ENCODE measurements at places on chromosomes 7 and 10.
A peak's percentile ranks its signal among the peaks of the same experiment; 100 is the strongest.

DNA sequence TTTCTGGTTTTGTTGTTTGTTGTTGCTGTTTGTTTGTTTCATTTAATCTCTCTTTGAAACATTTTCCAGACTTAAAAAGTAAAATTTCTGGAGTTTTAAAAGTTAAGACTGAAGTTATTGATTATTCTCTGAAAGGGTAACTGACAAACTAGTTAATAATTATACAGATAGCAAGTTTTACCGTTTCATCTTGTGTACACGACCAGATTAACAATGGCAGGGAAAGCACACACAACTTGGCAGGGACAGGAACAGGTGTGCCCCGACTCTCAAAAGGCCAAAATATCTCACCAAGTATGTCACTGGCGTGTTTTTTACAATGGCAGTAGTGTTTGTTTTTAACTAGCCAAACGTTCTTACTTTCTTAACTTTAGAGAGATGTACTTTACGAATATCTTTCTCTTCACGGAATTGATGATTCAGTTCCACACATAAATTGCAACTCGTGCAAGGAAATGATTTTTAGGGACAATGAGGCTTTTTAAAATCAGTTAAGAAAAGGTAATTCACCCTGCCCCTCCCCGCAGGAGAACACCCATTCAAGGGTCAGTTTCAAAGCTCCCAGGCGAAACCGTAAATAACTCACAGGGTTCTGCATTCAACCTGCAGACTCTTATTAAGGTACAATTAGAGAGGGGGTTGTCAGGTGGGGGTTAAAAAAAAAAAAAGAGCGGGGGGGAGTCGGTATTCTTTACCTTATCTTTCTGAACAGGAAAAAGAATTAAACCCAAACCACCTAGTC is 3.5 kb downstream of the CTBP2 start:
- no peak for DNase-seq

DNA sequence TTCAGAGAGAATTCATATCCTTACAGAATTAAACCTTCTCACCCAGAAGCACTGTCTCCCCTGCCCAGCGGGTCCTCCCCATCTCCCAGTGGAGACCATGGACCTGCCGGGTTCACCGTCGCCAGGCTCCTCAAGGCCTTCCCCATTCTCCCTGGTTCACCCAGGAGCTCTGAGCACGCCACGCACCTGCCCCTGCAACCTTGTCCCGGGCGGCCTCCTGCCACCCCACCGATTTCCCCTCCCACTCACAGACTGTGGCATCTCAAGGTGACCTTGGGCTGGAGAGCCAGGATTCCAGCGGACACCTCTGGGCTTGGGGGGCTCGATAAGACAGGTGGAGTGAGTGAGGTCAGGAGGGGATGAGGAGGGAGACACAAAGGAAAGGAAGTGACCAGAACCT is 135.3 kb downstream of the PTPRN2 start:
- no peak for DNase-seq

- peak; percentile 87 for DNase-seq
These were observed 136.5 kb upstream of the NAMPT start for GRCh38 chr7:106421181-106421762.

DNA sequence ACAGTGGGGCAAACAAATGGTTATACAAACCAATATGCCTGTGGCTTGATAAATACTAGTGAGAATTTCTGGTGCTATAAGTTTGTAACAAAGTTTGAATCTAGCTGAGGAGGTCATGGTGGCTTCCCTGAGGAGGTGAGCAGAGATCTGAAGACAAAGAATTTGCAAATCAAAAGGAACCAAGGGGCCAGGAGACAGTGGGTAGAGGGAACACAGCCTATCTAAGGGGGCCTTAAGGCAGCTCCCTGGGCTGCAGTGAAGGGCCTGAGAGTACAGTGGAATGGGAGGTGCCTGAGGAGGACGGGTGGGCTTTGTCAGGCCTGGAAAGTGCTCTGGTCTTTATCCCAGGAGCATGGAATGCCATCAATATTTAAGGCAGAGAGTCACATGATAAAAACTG is 21.8 kb downstream of the RNF133 start:
- DNase-seq, result no peak

- no peak for DNase-seq
These were observed 577.5 kb upstream of the SORCS1 start for GRCh38 chr10:107741971-107742370.

GRCh38 chr7:74544706-74545469 is 91.2 kb downstream of the GTF2IRD1 start:
- peak; percentile 66 for DNase-seq

- DNase-seq, result no peak
These were observed 620 bp downstream of the SLK start for GRCh38 chr10:103967448-103968071.

DNA sequence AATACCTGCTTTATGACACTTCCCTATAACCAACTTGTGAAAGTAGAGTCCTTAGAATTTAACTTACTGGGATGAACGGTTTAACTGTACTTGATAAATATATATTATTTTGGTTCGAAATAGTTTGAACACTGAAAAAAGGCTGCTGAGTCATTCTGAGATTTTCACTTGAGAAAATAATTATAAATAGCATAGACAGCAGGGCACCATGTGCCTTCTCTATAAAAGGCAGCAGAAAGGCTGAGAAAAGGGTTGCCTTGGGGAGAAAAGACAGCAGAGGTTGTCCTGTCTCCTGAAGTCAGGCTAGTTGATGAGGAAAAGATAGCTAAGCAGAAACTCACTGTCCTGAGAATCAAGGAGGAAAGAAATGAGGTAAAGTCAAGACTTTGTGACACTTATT is 92.4 kb downstream of the CTTNBP2 start:
- DNase-seq, result peak; percentile 58

GRCh38 chr10:61750943-61751471 is 88.3 kb downstream of the CABCOCO1 start:
- DNase-seq, result peak; percentile 88

GRCh38 chr7:732094-732541 is 5.0 kb upstream of the PRKAR1B start:
- DNase-seq, result peak; percentile 15

DNA sequence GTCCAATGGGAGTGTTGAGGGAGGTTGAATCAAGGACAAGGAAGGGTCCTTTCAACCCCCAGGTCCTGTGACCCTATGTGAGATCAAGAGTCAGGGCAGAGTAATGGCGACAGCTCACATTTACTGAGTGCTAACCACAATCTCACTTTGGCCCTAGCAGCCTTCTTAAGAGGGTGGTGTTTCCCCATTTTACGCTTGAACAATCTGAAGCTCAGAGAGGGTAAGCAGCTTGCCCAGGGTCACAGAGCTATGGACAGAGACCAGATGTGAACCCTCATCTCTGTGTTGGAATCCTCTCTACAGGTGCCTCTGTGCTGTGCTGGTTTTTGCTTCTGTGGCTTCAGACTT is 102.0 kb downstream of the GRK5 start:
- no peak for DNase-seq

GRCh38 chr10:95211606-95212279 is 17.7 kb downstream of the ACSM6 start:
- DNase-seq, result no peak

GRCh38 chr7:69968969-69969556 is 370.8 kb downstream of the AUTS2 start:
- no peak for DNase-seq

GRCh38 chr7:1954366-1955004 is 278.3 kb downstream of the MAD1L1 start:
- no peak for DNase-seq

DNA sequence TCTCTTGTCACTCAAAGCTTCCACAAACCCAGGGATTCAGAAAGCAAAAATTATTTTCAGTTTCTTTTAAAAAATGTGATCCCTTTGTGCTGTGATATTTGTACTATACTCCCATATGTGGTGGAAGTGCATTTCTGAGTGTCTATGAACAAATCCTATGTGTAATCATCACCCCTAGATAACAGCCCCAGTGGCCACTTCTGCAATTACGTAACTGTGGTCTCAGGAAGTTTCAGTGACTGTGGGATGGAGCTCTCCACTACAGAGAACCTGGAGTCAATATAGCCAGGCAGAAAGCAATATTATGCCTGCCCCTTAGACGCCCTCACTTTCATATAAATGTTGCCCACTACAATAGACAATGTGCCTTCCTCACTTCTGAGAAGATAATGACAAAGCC is 1101.7 kb upstream of the GHITM start:
- DNase-seq, result no peak

DNA sequence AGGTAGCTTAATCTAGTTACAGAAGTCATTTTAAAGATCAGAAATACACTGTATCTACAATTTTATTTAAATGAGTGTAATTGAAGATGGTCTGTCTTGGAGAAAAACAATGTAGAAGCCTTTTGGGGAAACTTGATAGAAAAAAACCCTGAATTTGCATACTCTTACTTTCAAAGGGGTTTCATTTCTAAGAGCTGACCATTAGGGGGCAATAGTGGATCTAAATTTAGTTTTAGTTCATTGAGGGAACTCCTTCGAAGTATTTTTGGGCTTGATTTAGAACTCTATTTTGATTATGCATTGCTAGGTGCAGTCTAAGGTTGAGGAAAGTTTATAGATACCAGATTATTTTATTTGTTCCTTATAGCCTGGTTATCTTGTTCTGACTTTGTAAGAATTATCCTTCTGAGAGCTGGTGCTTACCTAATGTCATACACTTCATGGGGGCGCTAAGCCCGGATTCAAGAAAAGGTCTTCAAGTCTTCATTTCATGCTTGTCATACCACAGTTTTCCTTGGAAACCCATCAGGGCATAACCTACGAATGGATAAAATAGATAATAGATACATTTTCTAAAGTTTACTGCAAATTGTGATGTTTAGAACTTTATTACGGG is 69.1 kb upstream of the MXI1 start:
- peak; percentile 77 for DNase-seq

- DNase-seq, result no peak
These were observed 57.2 kb upstream of the LYZL2 start for GRCh38 chr10:30686708-30687107.

DNA sequence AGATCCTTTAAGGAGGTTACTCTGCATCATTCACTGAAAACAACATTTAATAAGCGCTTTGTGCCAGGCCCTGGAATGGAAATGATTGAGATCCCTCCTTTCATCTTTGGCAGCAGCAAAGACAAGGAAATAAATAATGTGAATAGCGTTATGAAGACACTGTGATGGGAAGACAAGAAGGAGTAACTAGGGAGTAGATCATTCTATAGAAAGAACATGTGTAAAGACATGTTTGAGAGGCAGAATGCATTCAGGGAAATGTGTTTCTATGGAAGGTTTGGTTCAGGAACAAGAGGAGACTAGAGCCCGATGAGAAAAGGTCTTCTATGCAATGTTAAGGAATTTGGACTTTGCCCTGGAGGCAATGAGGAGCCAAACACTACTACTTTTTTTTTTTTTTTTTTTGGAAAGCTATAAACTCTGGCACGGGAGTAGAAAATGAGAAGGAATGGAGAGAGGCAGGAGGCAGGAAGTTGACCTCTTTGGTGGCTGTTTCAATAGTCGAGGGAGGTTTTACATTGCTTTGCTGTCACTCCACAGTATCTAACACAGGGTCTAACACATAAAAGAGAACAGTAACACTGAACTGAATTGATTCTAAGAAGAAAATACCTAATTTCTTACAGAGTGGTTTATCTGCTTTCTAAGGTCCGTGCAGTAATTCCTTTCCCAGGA is 44.9 kb downstream of the SMURF1 start:
- DNase-seq, result peak; percentile 96

DNA sequence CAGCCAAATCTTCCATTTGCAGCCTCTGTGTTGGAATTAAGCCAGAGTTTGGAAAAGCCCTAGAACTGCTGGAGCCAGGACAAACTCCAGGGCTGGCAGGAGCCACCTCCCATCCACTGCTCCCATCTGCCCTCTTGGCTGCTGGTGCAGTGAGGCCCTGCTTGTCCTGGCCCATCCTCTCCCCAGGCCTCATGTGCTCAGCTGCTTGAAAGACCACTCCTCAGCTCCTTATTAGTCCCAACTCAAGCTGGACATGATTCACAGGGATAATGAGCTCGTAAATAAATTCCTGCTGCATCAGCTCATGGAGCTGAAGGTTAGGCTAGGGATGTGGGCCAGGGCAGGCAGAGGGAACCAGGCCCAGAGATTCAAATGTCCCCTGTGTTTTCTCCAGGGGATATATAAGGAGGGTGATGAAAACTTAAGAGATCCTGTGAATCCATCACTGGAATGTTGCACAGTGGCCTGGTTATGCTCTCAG is 282.8 kb downstream of the RPS24 start:
- no peak for DNase-seq

- DNase-seq, result no peak
These were observed 45.2 kb upstream of the AKR1E2 start for GRCh38 chr10:4780782-4781181.

DNA sequence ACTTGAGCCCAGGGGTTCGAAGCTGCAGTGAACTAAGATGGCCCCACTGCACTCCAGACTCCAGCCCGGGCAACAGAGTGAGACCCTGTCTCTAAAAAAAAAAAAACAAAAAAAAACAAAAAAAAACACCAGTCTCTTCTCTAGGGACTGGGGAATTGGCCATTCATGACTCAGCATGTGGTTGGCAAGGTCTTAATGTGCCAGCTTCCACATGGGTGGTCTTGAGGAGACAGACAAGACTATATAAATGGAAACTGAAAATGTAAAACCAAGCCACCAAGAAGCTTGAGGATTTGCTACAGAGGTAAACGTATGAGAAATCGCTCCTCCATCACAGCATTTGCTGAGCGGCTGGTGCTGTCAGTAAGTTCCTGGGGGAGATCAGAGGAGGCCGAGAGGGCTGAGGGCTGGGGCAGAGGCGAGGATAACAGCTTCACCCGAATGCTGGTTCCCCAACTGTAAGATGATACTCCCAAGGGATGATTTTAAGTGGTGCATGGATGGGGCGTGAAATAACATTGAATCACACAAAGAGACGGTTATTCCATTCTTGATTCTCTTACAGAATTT is 128.7 kb downstream of the C10orf105 start:
- DNase-seq, result no peak
